ENCODE measurements at places on chromosomes 1 and 21.

- DNase-seq, result no peak
Observed at GRCh38 chr1:158932171-158932570, 819 bp downstream of the PYHIN1 start.

GRCh38 chr21:38741950-38742256 is 63.8 kb upstream of the ETS2 start:
- no peak for DNase-seq

DNA sequence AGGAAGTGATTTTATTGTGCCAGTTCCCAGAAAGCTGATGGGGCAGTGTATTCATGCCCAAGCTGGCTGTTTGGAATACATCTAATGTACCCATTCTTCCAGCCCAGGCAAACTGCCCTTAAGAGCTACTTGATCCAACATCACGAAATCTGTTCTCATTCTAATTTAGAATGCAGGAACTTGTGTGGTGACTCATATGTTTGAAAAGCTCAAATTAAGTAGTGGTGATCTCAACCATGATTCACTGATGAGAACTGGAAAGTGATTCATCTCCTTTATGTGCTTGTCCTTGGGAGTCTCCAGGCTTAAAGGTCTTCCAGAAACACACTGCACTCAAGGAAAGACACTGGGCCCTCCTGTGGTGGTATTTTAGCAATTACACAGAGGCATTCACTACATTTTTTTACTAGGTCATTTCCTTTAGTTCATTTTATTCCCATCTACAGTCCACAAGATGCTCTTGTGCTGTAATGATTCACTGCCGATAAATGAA is 65.4 kb downstream of the RPE65 start:
- DNase-seq, result no peak

DNA sequence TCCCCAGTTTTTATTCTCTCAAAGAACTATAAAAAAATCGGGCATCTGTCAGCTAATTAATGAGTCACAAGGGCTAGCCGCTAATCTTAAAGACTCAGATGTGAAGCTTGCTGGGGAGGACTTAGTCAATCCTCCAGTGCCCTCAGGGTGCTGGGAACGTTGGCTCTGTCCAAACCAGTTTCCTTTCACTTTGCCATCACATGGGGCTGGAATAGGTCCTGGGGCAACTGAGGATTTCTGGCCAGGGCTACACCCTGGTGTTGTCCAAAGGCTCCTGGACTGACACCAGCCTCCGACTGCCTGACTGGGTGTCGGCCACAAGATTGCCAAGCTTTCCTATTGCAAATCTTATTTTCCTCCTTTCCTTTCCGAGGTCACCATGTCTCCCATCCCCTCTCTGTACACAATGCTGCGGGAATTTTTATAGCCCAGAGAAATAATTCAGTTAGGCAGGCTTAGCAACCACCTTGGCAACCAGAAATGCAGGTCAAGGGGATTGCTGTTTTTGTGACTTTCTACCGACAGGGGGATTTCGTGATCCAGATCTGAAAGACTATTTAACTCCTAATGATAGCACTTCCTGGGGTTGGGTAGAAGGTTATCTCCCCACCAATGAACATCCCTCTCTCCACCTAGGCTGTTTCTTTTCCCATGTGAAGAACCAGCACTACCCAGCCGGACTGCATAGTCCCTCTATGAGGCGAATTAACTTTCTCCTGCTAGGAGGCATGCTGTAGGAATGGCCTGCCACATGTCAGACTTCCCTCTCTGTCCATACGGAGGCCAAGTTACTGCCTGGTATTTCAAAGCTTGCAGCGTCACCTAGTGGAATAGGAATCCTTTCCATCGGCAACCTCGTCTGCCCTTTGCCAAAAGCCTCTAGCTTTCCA is 29.9 kb upstream of the CTBS start:
- no peak for DNase-seq

DNA sequence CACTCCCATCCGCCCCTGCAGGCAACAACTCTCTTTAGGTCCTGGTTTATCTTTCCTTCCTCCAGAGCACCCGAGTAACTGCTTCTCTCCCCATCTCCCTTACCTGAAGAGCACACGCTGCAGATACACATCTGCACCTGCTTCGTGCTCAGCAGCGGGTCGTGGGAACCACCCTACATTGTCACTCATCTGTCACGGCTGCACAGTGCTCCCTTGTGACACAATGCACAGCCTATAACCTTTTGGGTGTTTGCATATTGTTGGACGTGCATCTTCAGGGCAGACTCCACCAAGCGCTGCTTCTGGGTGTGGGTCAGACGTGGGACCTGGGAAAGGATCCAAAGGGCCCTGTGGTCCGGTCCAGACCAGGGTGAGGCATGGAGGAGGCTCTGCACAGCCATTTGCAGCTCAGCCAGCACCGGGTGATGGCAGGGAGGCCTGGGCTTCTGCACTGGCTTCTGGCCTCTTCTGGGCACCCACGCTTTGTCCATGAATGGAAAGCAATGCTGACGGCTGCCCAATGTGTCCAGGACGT is 42.5 kb downstream of the WDR4 start:
- DNase-seq, result no peak

- no peak for DNase-seq
Observed at GRCh38 chr21:26732432-26733221, 112.6 kb downstream of the ADAMTS1 start.

GRCh38 chr21:37478794-37479193 is 112.2 kb downstream of the DYRK1A start:
- DNase-seq, result no peak

DNA sequence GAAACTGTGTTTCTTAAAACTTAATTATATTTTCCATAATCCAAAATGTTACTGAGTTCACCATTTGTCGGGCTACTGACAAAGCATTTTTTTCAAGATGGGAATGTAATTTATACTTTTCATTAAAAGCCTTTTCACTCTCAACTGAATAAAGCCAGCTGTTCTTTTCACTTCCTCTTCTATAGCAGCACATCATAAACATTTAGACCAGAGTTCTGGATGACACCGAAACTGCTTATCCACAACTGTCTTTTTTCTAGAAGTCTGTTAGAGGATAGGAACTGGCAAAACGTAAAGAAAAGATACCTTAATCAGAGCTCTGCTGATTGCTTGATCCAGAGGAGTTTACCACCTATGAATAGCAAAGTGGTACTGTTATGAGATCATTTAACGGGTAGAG is 594.7 kb downstream of the ADGRL2 start:
- DNase-seq, result no peak

- DNase-seq, result no peak
Observed at GRCh38 chr1:87129606-87130005, 199.1 kb upstream of the LMO4 start.

- peak; percentile 39 for DNase-seq
Observed at GRCh38 chr1:46522184-46522968, 29.1 kb downstream of the KNCN start.

DNA sequence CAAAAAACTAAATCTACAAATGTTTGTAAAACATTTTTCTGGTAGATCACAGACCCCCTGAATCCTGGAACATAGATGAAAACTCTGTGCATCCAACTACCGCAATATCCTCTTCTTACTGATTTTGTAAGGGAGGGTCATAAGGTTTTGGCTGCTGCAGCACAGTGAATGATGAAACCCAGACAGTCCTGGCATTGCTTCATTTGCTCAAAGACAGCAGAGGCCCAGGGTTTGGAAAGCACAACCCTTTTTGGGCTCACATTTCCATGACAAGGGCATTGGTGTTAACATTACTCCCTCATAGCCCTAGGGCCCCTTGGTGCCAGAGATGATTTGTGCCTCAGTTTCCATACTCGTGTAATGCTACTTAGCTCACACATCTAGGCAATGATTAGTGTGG is 51.2 kb downstream of the PLXNA2 start:
- DNase-seq, result peak; percentile 85

- DNase-seq, result no peak
Observed at GRCh38 chr1:168482106-168482505, 61.7 kb downstream of the XCL2 start.

DNA sequence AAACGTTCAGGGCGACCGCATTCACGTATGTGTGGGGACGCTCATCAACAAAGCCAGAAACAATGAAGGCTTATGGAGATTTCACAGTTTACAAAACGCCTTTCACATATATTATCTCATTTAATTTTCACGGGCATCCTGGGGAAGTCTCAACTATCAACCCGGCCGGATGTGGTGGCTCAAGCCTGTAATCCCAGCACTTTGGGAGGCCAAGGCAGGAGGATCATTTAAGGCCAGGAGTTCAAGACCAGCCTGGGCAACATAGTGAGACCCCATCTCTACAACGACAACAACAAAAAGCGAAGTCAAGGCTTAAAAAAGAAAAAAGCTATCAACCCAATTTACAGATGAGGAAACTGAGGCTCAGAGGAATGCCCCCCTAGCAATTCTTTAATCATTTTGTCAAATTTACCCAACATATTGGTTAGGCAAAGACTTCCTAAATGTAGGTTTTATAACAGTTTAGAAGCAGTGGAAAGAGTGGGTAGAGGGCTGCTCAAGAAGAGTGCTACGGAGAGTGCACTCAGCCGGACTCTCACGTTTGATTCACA is 28.3 kb downstream of the SLC66A1 start:
- DNase-seq, result no peak

- peak; percentile 45 for DNase-seq
Observed at GRCh38 chr1:67134695-67135094, at the start of gene C1orf141. TSS of gene C1orf141 (minus strand) at chr1:67134970. CDS start at chr1:67127240, 7,730 bp downstream.

- no peak for DNase-seq
Observed at GRCh38 chr1:163263818-163264655, 57.7 kb upstream of the NUF2 start.

GRCh38 chr1:158025576-158026230 is 32.3 kb downstream of the KIRREL1 start:
- DNase-seq, result no peak

- DNase-seq, result no peak
Observed at GRCh38 chr1:216700779-216701178, 22.4 kb downstream of the ESRRG start.

- no peak for DNase-seq
Observed at GRCh38 chr1:210687582-210688279, 359.0 kb downstream of the HHAT start.

DNA sequence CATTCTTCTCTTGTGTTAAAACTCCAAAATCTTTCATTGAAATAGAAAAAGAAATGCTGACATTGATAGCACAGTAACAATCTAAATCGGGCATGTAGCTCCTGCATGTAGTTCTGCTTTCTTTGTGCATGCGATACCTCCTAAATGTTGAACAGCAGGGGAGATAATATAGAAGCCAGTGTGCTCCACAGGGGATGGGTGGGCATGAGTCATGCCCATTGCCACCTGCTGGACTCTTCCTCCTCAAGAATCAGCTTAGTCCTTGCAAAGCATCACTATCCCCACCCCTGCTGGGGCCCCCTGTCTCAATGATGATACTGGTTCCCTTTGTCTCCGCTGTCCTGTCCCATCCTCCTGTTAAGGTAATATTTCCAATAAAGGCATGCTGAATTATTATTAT is 203.0 kb downstream of the RWDD3 start:
- DNase-seq, result no peak

- DNase-seq, result no peak
Observed at GRCh38 chr1:117179471-117179870, 31.3 kb downstream of the VTCN1 start.

- DNase-seq, result no peak
Observed at GRCh38 chr1:50861772-50862171, 98.3 kb downstream of the FAF1 start.

GRCh38 chr1:158813164-158813563 is 18.0 kb upstream of the MNDA start:
- DNase-seq, result no peak

DNA sequence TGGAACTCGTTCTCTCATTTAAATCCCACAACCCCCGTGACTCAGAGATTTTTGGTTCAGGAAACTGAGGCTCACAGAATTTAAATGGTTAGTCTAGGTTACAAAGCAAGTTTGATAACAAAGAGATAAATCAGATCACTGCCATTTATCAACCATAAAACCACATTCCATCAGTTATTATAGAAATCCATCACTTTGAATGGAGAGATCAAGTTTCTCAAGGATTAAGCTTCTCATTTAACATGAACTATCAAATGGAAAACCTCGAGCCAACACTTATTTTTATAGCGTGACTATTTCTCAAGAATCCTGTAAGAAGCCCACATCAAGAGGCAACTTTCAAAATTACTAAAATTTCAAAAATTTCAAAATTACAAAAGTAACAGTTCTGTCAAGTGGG is 11.9 kb downstream of the WLS start:
- DNase-seq, result no peak

GRCh38 chr21:44354775-44355771 is 1.7 kb downstream of the TRPM2 start:
- no peak for DNase-seq

DNA sequence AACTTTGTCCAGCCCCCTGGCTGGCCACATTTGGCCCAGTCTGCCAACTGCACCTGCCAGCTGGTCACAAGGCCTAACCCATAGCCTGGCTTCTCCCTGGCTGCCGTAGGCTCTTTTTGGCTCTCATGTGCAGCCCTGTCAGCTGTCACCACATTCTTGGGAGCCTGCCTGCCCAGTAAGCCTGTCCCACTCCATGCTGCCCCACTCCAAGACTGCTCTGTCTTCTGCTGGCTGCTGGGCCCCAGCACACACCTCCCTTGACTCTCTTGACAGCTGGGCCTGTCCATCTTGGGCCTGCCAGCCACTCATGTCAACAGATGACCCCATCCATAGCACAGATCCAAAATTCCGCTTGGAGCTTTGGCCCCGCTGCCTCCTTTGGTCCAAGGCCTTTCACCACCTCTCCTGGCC is 74.3 kb upstream of the EDN2 start:
- no peak for DNase-seq

DNA sequence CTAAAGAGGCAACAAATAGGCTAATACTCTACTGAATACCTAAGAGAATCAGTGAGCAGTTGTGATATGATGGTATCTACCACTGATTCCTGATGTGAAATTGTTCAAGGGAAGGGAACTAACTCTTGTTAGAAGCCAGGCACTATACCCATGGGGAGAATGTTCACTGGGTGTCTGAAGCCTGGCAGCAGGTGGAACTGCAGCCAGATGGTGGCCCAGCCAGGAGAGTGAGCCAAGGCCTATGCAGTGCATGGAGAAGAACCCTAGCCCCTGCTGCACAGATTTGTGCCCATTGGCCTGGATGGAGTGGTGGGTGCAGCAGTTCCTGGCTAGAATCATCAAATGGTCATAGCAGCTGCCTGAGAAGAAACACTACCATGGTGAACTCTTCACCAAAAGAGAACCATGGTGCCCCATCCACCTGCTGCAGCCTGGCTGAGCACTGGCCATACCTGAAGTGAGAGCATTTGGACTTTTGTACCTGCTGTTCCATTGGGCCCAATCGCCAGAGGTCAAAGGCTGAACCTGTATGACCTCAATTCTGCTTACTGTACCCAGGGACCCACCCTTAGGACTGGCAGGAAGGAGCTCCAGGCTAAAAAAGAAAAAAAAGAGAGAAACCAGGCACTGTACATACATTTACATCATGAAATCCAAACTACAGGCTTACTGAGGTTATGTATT is 118.8 kb upstream of the IVNS1ABP start:
- DNase-seq, result no peak

DNA sequence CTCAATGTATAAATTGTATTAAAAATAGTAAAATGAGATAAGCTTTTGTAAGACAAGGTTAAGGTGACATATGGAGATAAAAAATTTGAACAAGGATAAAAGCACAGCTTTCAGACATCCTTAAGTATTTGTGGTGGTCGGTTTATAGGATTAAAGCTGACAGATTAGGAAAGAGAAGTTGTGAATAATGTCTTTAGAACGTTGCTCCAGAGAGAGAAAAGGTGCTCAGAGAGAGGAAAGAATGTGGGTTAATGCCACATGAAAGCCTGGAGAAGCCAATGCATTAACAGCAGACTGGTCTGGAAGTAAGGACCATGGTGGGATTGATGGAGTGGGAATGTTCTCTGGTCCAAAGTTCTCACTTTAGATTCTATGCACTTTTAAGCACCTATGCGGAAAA is 44.8 kb downstream of the ATP6V1G3 start:
- DNase-seq, result no peak

- DNase-seq, result no peak
Observed at GRCh38 chr1:41892301-41892781, 26.4 kb downstream of the HIVEP3 start.

- DNase-seq, result peak; percentile 53
Observed at GRCh38 chr1:11858968-11859871, 475 bp upstream of the NPPB start.
